ENCODE measurements at places on chromosomes 1 and 21.

DNA sequence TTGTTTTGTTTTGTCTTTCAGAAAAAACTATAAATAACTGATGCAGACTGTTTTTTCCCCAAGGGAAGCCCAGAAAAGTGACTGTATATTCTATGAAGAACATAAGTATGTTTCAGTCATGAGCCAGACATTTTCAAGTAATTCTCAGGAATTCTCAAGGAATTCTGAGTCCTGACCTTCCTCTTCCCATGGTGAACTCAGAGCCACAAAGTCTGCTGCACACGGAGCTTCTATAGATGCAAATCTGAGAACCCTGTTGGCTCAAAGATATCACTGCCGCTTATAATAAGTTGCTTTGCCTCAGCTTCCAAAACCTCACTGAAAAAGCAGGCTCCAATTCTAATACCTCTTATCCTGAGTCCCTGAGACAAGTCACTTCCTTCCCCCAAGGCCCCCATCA lies 418.5 kb upstream of the RUNX1 start:
- no peaks in the 10 kb centered on the region for H3K27me3 ChIP-seq
- no peak overlapping the region for H3K27ac ChIP-seq
- H3K36me3 ChIP-seq: no peaks in the 10 kb centered on the region
- H3K4me3 ChIP-seq: no peak overlapping the region

DNA sequence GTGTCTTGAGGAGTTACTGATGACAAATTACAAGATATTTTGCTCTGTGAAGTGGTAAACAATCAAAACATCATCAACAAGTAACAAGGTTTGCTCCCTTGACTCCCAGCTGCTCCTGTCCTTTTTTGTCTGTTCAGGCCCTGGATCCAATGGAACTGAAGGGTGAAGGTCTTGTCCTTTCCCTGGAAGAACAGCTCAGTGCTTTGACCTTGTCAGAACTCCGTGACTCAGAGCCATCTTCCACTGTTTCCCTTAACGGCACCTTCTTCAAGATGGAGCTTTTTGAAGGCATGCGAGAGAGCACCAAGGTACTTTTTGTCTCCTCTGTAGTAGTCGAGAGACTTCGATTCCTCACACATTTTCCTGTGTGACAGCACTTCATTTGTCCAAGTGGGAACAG lies 29.0 kb downstream of the TRIM45 start:
- H3K4me1 ChIP-seq: no peaks in the 10 kb centered on the region
- no peaks in the 10 kb centered on the region for H3K27me3 ChIP-seq
- H3K4me3 ChIP-seq: no peak overlapping the region
- DNase-seq: peak; percentile 8
- peaks cover 11% of the 10 kb centered on the region for H3K36me3 ChIP-seq

DNA sequence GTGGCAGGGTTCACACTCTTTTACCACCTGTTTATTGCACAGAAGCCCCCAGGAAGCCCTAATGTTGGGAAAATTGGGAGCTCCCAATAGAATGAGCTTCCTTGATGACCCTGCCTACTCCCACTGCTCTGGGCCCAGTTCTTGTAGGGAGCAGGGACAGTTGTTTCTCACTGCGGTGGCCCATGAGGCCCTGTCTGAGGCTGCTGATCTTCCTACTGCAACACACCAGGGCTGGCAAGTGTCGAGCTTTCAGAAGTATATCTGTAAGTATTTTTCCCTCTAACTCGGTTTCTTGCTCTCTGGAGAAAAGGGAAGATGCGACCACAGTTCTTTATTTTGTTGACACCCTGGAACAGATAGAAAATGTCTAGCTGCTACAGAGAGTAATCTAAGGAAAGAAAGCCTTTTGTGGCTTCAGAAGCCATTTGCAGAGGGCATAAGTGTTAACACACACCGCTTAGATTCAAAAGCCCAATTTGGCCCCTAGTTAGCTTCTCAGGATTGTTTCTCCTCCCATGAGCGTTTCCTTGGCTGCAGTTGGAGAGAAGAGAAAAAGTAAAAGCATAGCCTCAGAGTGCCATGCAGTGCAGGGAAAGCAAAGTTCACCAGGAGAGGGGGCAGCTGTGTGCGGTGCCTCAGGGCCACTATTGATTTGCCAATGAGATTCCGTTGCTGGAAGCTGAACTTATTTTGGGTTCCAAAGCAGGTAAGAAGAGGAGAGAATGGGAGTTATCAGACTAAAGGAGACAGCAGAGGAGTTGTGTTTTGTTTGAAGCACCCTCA lies 102.6 kb downstream of the SELENOF start:
- H3K27ac ChIP-seq: no peak overlapping the region
- H3K36me3 ChIP-seq: no peaks in the 10 kb centered on the region
- DNase-seq: peak; percentile 56
- H3K4me1 ChIP-seq: no peaks in the 10 kb centered on the region
- H3K27me3 ChIP-seq: no peaks in the 10 kb centered on the region

- no peak overlapping the region for H3K4me3 ChIP-seq
- no peaks in the 10 kb centered on the region for H3K36me3 ChIP-seq
- no peaks in the 10 kb centered on the region for H3K27me3 ChIP-seq
- DNase-seq: peak; percentile 47
- no peak overlapping the region for H3K27ac ChIP-seq
These were observed 290.4 kb downstream of the KCNT2 start for GRCh38 chr1:196317535-196318522.

DNA sequence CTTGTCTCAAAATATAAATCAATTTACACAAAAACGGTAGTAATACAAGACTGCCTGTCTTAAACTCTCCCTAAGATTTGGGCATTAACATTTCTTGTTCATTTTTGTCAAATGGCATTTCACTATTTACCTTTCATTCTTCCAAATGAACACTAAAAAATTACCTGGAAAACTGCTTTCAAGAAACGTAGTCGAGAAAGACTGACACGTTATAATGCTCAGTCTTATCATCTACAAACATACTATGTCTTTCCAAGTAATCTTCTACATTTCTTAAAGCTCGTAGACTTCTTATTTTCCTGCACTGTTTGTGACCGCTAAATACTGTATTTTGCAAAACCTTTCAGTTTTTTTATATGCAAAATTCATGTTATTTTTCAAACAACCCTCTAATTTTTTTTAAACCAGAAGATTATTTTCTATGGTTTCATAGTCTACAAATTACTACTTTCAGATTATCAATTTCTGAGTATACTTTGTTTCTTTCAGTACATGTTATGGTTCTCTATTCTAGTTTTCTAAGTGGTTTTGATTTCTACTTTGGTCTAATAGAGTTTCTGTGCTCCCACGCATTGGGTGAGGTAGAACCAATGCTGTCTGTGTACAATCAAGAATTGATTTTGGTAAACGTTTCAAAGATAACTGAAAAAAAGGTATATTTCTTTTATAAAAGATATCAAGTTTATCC lies 336.4 kb downstream of the SMYD3 start:
- no peak overlapping the region for H3K27ac ChIP-seq
- no peaks in the 10 kb centered on the region for H3K4me1 ChIP-seq
- no peak for DNase-seq

- no peak overlapping the region for H3K27ac ChIP-seq
- DNase-seq: peak; percentile 44
- H3K27me3 ChIP-seq: no peaks in the 10 kb centered on the region
- H3K4me3 ChIP-seq: no peak overlapping the region
These were observed 355.0 kb upstream of the ESRRG start for GRCh38 chr1:217078078-217078690.

- no peaks in the 10 kb centered on the region for H3K36me3 ChIP-seq
- DNase-seq: peak; percentile 51
- no peak overlapping the region for H3K27ac ChIP-seq
- no peak overlapping the region for H3K4me3 ChIP-seq
These were observed 2.0 kb downstream of the GPR88 start for GRCh38 chr1:100539836-100540536.

GRCh38 chr21:45376459-45377324 lies 28.3 kb upstream of the COL18A1 start:
- no peak overlapping the region for H3K27ac ChIP-seq
- no peaks in the 10 kb centered on the region for H3K36me3 ChIP-seq
- DNase-seq: no peak
- H3K27me3 ChIP-seq: no peaks in the 10 kb centered on the region
- no peaks in the 10 kb centered on the region for H3K4me1 ChIP-seq

GRCh38 chr1:24465638-24466037 lies 37.0 kb upstream of the RCAN3 start:
- peaks cover 8% of the 10 kb centered on the region for H3K4me1 ChIP-seq
- no peak overlapping the region for H3K27ac ChIP-seq
- no peaks in the 10 kb centered on the region for H3K27me3 ChIP-seq
- no peaks in the 10 kb centered on the region for H3K36me3 ChIP-seq

DNA sequence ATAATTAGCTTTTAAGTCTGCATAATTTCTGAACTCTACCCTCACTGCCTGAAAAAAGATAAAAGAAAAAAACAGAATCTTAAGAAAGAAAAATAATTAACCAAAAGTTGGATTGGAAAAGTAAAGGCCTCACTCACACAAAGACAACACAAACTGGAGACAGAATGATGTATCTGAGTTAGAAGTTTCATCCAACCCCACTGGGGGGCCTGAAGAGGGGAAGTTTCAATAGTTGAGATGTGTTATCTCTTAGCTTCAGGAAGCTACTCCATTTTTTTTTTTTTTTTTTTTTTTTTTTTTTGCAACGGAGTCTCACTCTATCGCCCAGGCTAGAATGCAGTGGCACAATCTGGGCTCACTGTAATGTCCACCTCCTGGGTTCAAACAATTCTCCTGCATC lies 19.9 kb downstream of the SYDE2 start:
- DNase-seq: no peak
- H3K4me1 ChIP-seq: no peaks in the 10 kb centered on the region
- H3K27me3 ChIP-seq: no peaks in the 10 kb centered on the region
- no peaks in the 10 kb centered on the region for H3K36me3 ChIP-seq
- no peak overlapping the region for H3K4me3 ChIP-seq

- no peaks in the 10 kb centered on the region for H3K27me3 ChIP-seq
- H3K36me3 ChIP-seq: peaks cover 5% of the 10 kb centered on the region
- peaks cover 3% of the 10 kb centered on the region for H3K4me1 ChIP-seq
- DNase-seq: no peak
- no peak overlapping the region for H3K4me3 ChIP-seq
These were observed 21.2 kb upstream of the ADAM30 start for GRCh38 chr1:119917304-119918055.

DNA sequence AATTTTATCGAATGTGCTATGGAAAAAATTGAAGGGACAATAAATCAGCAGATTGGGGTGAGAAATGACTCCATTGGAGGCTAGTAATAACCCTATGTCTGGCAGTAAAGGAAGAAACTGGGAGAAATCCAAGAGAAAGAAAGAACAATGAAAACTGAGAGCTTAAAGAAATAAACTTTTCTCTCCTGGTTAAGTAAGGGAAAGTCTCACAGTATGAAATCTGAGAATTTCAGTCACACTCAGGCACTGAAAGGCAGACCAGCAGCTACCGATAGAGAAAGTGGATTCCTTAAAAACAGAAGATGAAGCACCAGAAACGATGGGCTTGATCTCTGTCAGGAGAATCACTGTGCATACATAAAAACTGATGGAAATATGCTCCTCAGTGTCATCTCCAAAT lies 404.2 kb downstream of the PLPP3 start:
- no peak overlapping the region for H3K4me3 ChIP-seq
- no peaks in the 10 kb centered on the region for H3K4me1 ChIP-seq
- no peak for DNase-seq
- no peaks in the 10 kb centered on the region for H3K27me3 ChIP-seq
- H3K36me3 ChIP-seq: no peaks in the 10 kb centered on the region

DNA sequence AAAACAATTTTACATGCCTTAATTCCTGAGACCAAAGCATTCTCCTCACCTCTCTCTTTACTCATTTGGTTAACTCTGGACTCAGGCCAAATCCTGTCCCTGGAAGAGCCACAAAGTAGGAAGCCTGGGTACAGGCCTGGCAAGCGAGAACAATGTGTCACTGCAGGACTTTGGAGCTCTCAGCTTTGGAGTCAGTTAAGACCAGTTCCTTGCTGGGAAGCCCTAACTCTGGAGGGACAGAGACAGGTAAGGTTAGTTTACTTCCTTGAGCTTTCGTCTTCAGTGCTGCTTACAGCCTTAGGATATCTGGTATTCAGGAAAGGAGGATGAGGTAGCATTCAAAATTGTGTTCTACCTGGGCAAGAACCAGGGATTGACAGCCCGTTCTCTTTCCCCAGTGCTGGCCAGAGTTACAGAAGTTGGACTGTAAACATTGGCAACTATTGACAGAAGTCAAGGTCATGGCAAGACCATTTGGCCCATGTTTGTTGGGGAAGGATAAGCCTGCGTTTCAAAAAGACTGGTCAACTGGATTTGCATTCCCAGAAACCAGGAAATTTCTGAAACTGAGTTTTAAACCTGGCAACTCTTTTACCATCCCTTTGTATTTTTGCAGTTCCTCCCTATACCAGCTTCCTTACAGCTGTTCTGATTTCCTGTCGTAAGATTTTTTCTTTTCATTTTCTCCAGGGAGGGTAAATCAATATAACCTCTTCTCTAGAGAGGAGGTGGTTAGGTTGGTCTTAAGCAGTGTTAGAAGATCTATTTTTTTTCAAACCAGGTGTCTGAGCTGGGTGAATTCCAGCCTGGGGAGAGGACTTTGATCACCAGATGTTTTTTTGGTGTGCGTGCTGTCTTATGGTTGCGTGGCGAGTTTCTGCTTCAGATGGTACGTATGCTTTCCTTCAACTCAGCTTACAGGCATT lies at the start of gene C4BPB:
TSS of gene C4BPB (plus strand) at position 160 of the 926 bp plus-strand sequence. CDS start at position 832, 672 bp downstream.
- no peaks in the 10 kb centered on the region for H3K27me3 ChIP-seq
- peak; percentile 45 for DNase-seq
- H3K27ac ChIP-seq: no peak within 1 kb of the TSS

- H3K27ac ChIP-seq: no peak overlapping the region
- no peak overlapping the region for H3K4me3 ChIP-seq
- no peaks in the 10 kb centered on the region for H3K36me3 ChIP-seq
- H3K4me1 ChIP-seq: peaks cover 3% of the 10 kb centered on the region
- no peaks in the 10 kb centered on the region for H3K27me3 ChIP-seq
These were observed 57.8 kb downstream of the SERINC2 start for GRCh38 chr1:31470794-31471315.

- DNase-seq: no peak
- H3K27me3 ChIP-seq: no peaks in the 10 kb centered on the region
- no peaks in the 10 kb centered on the region for H3K4me1 ChIP-seq
- H3K36me3 ChIP-seq: no peaks in the 10 kb centered on the region
These were observed 82.3 kb upstream of the ZC3H12A start for GRCh38 chr1:37392051-37392450.

GRCh38 chr1:62318756-62319544 lies at the start of gene KANK4:
Gene KANK4, minus strand, starts transcription at chr1:62319434. Its CDS starts 37,870 bp downstream, at chr1:62281564.
- H3K4me3 ChIP-seq: peak within 1 kb of the TSS; percentile 28
- no peaks in the 10 kb centered on the region for H3K36me3 ChIP-seq
- DNase-seq: peak; percentile 40
- no peak within 1 kb of the TSS for H3K27ac ChIP-seq
- H3K4me1 ChIP-seq: no peaks in the 10 kb centered on the region

DNA sequence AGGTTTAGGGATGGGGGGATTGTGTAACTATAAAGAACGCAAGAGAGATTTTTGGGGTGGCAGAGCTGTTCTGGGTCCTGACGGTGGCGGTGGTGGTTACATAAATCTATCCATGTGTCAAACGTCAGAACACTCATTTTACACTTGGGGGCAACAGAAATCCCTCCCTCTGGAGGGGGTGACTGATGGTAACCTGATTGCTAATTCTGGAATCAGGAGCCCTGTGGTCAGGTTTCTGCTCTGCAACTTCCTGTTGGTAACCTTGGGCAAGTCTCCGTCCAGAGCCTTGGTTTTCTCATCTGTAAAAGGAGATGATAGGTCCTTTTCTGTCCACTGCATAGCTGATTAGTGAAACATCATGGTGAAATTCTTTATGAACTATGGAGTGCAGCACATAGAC lies 40.9 kb downstream of the ALPL start:
- no peaks in the 10 kb centered on the region for H3K36me3 ChIP-seq
- no peak overlapping the region for H3K4me3 ChIP-seq
- H3K27ac ChIP-seq: no peak overlapping the region
- no peak for DNase-seq
